GM20000 (cell line): ENCODE measurements at places on chromosomes 11 and 22.
A peak's percentile ranks its signal among the peaks of the same experiment; 100 is the strongest.

DNA sequence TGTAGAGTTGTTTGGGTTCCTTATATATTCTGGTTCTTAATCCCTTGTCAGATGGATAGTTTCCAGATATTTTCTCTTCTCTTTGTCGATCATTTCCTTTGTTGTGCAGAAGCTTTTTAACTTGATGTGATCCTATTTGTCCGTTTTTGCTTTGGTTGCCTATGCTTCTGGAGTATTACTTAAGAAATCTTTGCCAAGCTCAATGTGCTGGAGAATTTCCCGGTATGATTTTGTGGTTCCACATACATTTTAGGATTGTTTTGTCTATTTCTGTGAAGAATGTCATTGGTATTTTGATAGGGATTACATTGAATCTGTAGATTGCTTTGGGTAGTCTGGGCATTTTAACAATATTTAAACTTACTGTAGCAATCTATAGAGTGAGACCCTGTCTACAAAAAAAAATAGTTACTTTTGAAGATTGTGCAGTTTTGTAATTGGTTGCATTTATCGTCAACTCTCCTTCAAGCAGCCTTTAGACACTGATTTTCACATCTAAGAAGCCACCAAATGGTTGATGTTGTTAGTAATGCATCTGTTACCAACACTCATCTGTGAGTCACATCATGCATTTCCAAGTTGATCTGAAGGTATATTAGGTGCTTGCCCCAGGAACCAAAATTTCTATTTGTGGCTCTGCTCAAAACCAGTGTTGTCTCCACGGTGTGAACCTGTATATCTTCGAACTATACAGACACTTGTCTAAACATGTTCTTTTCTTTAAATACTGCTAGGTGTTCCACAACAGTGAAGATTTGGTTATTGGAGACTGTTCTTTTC lies 21.4 kb downstream of the XRCC6 start:
- no peak for DNase-seq

GRCh38 chr11:5369789-5370188 lies 13.8 kb upstream of the OR51M1 start:
- peak; percentile 17 for DNase-seq

DNA sequence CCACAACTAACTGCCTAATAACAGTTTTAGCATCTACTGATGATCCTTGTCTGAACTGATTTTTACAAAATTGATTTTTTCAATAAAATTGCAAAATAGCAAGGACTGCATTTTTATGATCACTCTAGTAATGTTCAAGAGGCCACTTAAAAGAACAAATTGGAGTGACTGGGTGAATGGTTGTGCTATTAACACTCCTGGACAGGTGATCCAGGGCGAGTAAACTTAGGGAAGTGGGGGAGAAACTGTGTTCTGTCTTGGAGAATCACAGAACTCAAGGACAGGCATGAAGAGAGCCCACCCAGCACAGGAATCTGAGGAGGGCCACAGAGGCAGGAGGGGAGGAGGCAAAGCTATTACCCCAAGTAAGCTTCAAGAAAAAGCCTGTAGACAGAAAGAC lies 75.8 kb downstream of the SGSM3 start:
- DNase-seq = no peak

GRCh38 chr11:130634186-130634585 lies 185.7 kb downstream of the ADAMTS15 start:
- DNase-seq = no peak

- DNase-seq = no peak
Observed at GRCh38 chr22:36327922-36328551, 59.7 kb downstream of the MYH9 start.

- peak; percentile 19 for DNase-seq
Observed at GRCh38 chr22:25111579-25112517, 87.8 kb upstream of the CRYBB3 start.

DNA sequence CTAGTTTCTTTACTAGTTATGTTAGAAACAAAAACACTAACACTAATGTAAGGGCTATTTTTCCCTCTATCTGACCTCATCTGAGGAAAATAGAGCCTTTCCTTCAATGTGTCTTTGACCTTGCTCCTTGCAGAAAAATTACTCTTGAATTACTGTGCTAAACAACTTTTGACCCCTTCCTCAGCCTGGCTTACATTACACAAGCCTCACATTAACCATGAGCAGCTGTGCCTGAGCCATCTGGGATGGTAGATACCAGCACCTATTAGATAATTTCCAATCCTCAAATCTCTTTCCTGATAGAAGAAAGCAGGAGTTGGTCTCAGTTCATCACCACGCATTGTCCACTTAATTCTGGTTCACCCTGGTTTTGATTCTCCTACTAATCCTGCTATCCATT lies 134.4 kb upstream of the NCAM1 start:
- DNase-seq = no peak

DNA sequence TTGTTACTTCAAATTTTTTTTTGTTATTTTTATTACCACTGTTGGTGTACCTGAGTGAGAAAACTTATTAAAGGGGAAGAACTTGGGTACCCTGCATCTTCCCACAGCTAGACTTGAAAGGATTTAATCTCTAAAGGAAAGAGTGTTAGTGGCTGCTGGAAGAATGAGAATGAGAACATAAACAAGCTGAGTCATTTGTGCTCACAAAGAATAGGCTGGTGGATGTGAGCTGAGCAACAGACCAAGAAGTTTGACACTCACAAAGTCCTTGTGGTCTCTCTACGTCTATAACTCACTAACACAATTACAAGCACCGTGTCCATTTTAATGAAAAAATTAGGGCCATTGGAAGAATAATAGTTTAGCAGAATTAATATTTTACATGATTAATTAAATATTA lies 217.6 kb upstream of the ANO5 start:
- DNase-seq = no peak

GRCh38 chr11:116981266-116981885 lies 116.9 kb downstream of the SIK3 start:
- no peak for DNase-seq

GRCh38 chr11:63765688-63766241 lies 2.8 kb downstream of the ZFTA start:
- DNase-seq = peak; percentile 39

DNA sequence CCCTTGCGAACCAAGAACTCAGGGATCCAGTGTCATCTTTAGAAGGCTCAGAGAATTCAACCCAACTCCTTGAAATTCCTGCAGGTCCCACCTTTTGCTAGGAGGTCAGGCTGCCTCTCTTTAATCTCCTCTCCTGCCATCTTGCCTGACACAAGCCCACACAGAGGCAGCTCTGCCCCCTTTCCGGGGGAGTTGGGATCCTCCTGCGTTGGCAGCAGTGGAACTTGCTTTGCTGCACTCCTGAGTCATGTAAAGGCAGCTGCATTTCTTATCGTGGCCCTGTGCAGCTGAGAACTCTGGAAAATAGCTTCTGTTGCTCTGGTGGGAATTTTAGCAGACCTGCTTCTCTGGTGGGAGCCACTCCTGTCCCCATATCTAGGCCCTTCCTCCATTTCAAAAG lies 142.3 kb upstream of the TBCEL start:
- no peak for DNase-seq

DNA sequence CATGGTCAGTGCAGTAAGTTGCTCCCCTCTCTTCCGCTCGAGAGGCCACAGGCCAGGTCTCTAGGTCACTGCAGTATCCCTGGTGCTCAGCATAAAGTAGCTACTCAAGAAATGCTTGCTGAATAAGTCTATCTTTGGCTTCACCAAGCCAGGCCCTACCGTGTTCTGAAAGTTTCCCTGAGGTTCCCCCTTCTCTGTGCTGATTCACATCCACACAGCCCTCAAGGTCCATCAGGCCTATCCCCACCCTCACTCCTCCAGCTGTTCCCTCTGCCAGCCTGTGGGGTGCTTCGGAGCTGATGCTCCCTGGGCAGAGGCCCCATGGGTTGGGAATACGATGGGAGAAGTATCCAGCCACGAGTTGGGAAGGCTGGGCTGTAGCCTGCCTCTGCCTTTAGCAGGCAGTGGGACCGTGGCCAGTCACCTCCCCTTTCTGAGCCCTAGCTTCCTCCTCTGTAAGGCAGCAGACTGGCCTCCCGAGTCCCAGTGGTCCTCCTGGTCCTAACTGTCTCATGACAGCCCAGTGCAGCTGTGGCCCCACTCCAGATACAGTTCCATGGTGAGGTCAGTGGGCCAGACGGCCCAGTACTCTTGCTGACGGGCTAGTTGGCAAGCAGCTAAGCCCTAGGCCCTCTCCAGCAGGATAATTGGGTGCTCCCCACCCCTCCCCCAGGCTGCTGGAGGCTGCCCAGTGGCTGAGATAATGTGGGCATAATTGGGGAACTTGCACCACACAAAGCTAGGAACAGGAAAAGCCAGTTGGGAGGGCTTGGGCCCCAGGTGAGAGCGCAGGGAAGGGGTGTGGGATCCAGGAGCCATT lies 48.2 kb downstream of the NECTIN1 start:
- DNase-seq = no peak

GRCh38 chr11:72379384-72380131 lies 54.8 kb downstream of the CLPB start:
- no peak for DNase-seq

DNA sequence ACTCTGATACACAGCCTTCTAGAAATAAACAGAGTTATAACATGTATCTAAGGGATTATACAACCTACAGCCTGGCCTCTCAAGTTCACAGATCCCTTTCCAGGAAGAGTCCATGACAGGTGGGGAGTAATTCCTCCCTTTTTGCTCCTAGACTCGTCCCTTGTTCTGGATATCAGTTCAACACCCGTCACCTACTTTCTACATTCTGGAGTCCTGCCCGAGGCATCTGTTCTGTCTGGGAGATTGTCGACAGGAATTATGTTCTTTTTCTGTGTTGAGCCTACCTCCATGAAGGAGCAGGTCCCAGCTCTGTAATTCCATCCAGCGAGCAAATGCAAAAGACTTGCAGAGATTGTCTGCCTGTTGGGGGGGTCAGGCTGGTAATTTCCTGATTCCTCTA lies 224.6 kb upstream of the NTM start:
- no peak for DNase-seq

DNA sequence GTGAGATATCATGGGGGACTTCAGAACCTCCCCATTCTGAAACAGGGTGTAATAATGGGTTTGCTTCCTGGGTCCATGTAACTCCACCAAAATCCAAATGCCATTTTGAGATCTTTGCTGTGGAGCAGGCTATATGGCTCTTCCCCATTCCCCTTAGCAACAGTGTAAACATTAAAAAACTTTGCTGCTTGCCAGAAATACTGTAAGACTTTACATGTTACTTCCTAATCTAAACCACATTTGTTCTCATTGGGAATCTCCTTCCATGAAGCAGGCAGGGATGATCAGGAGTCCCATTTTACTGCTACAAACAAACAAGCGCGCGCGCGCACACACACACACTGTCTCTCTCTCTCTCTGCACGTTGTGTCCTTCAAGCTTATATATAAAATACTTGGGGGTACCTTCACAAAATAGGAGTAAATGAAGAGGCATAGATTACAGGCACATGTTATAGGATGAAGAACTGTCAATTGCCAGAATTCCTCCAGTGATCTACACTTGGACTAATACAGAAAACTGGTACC lies 86.5 kb downstream of the ANO3 start:
- no peak for DNase-seq

- peak; percentile 60 for DNase-seq
Observed at GRCh38 chr22:19448739-19449421, 1.4 kb upstream of the C22orf39 start.

- no peak for DNase-seq
Observed at GRCh38 chr11:124119103-124119502, 3.9 kb downstream of the VWA5A start.

DNA sequence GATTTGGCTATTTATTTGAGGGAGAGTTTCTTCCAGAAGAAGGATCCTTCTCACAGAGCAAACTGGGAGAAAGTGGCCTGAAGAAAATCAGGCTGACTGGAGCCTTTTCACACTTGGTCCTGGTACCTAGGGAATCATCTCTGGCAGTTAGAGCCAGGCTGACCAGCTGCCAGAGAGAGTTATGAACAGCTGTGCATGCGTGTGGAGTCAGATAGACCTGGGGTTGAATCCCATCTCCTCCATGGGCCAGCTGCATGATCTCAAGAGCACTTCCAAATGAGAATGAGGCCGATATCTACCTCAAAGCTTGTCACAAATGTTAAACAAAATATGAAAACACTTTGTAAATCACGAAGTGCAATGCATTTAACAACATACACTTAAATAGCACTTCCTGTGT lies 390.0 kb downstream of the TENM4 start:
- DNase-seq = no peak

DNA sequence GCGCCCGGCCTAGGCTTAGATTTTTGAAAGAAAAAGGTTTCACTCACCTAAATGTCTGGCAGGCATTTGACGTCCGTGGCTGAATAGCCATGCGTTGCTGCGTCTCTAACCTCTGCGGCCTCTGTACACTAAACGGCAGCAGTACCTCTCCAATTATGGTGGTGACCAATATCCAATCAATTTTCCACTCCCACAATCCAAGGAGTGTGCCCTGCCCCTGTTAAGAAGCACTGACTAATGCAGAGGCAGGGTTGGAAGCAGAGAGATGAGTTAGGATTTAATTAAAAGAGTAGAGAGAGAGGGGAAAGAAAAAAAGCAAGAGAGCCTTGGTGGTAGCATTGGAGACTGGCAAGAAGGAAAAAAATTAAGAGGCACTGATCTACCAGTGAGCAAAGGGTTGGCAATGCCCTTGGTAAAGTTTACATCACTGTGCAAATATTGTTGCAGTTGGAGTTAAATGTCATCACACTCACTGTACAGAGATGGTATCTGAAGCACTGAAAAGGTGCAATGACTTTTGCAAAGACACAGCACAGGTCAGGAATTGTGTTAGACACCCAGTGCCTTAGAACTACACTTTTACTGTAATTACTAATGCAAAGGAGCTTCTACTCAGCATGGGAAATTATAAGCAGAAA lies 526.7 kb downstream of the NTM start:
- no peak for DNase-seq

DNA sequence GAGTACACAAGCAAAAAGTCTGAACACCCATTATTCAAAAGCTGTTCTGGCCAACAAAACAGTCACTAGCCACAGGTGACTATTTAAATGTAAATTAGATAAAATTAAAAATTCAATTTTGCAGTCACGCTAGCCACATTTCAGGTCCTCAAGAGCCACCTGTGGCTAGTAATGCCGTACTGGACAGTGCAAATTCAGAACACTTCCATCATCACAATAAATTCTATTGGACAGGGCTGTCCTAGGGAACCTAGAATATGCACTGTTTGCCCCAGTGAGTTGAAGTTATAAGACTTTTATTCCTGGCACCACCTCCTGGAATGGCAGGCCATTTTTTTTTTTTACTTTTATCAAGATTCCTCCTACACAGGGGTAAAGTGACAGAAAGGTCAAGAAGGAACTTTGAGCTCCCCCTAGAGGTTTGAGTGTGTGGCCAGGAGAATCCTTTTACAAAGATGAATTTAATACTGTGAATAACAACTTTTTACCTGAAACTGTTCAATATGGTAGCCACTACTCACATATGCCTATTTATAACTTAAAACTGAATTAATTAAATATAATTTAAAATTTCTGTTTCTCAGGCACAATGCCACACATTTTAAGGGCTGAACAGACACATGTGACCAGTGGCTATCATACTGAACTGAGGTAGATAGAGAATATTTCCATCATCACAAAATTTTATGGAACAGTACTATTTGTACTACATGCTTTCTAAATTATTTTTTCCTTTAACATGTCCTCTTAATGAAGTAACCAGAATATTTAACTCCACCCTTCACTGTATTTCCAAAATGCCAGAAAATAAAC lies 6.5 kb downstream of the MSANTD2 start:
- peak; percentile 61 for DNase-seq
